ENCODE measurements at places on chromosomes 4 and X. TPM values are rescaled to one million over a fixed set of nuclear protein-coding genes. Genes with fewer than 3 reads are reported as not detected.

DNA sequence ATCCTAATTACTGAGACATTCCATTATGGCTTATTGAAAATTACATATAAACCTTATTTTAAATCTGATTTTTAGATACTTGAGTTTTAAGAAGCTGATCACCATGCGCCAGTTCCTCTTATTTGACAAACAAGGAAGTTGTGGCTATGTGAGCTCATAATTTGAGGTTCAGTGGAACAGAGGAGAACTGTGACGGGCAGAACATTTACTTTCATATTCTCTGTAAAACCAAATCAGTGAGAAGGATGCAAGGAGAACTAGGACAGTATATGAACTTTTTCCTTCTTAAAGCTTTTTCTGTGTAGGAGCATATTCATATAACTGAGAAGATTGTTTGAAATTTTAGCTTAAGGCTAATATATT, 25.3 kb downstream of the STIM2 start:
- peak; percentile 16 for DNase-seq

GRCh38 chr4:183183906-183184535, 85.0 kb downstream of the WWC2 start:
- no peak for DNase-seq

DNA sequence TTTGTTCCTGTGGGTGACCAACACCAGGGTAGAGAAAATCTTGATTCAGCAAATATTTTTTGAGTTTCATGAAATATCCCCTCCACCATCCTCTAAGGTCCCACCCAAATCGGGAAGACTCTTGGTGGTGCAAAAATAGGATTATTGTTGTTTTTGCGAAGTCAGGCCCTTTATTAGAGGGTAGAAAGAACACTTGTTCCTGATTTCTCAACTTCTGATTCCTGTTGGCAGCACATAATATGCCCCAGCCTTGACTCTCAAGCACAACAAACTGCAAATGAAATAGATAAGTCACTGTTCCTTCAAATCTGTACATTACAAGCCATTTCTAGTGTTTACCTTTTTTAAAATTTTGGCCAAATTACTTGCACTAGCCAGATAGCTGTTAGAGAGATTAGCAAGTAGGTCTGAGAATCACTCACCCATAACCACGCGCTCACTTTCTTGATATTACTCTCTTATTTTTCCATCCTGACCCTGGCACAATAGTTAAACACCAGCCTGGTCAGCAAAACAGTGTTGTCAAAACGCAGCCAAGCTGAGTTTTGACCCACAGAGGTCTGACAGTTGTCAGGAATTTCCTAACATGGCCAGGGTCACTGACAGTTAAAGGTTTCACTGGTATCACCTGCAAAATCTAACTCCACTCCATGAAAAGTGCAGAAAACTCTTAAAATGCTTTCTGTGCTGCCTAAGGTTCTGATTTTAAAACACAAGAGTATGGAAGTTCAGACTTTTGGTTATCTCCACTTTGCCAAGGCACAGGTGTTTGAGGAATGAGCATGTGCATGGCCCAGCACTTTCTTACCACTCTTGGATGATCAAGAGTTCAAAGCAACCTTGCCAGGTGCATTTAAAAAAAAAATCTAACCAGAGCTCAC, 69.8 kb downstream of the RBM47 start:
- DNase-seq = no peak

- DNase-seq = no peak
These were observed 471.3 kb downstream of the FGF13 start for GRCh38 chrX:138240266-138240665.

GRCh38 chr4:125750828-125751466, 436.2 kb downstream of the FAT4 start:
- peak; percentile 3 for DNase-seq

DNA sequence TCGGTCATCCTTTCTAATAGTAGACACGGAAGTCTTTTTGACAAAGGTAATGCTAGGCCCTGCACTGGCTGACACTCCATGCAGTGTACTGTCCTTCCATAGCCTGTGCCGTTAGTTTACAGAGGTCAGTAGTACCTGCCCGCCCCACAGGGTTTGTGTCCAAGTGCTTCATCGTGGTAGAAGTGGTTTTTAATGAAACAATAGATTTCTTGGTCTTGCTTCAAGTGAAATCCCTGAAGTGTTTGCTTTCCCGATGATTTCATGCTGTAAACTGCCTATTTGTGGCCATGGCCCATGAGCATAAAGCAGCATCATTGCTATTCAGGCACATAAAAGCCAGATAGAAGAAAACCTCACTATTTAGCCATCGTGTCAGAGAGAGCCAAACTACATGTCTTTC, 139.3 kb downstream of the GPR143 start:
- no peak for DNase-seq

DNA sequence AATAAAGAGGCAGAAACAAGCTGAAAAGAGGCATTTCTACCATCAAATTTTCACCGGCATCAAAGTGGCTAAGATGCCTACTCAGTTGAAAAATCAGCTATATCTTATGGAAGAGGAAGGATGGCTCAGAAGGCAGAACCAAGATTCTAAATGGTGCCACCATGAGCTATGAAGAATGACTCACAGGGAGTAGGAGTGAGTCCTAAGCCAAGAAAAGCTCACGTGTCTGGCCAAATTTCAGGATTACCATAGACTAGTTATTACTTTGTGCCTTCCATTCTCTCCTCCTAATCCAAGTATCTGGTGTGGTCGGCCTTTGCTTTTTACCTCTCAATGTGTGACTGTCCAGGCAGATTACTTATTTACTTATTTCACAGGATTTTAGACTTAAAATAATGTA, 54.8 kb downstream of the BMP3 start:
- DNase-seq = no peak

GRCh38 chr4:88286897-88287296, 2.5 kb upstream of the PPM1K start:
- DNase-seq = no peak

DNA sequence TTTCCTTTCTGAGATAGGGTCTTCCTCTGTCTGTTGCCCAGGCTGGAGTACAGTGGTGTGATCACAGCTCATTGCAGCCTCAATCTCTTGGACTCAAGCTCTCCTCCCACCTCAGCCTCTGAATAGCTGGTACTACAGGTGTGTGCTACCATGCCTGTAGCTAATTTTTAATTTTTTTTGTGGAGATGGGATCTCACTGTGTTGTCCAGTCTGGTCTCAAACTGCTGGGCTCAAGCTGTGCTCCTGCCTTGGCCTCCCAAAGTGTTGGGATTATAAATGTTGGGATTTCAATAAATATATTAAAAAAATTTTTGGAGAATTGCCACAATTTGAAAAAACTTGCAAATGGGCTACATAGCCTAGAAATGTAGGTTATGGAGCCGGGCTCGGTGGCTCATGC, 18.5 kb downstream of the RAPGEF2 start:
- no peak for DNase-seq

DNA sequence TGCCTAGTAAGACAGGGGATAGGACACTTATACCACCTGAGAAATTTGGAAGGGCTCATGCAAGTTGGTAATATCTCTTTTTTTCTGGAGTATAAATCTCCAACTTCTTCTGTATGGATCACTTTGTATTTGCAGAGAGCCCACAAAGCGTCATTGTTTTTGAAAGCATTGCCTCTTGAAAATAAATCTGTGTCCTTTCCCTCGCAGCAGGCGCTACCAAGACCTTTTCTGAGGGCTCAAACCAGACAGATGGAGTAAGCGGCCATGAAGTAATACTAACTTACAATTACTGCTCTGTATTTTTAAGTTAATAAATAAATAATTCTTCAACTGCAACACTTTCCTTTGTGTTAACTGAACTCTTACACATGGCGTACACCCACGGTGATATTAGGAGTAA, 56.0 kb upstream of the FBXW7 start:
- DNase-seq = no peak

DNA sequence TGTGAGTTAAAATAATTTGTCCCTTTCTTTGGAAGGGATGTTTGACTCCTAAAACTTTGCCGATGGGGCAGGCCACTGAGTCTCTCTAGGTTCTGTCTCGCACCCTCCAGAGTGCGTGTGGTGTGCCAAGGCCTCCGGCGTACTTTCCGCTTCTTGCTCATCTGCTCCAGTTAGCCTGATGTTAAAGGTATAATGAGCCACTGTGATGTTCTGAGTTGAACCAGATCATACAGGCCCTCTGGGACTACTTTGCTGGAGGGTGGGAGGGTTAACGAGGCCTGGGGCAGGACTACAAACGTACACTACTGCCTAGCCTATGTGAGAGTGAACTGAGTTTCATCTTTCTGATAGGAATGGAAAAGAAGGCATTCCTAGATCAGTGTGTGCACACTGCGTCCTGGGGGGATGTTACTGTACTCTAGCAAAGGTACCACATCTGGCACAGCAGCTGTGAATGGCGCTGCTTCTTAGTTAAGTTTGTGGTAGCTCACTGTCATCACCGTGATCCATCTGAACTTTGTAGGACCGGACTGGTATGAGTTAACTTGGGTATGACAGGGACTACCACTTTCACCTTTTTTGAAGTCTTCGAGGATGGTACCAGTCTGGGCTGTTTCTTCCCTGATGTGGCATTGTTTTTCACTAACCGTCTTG, 60.2 kb downstream of the RGS12 start:
- no peak for DNase-seq

GRCh38 chrX:65574356-65574755, 39.8 kb upstream of the LAS1L start:
- DNase-seq = no peak

DNA sequence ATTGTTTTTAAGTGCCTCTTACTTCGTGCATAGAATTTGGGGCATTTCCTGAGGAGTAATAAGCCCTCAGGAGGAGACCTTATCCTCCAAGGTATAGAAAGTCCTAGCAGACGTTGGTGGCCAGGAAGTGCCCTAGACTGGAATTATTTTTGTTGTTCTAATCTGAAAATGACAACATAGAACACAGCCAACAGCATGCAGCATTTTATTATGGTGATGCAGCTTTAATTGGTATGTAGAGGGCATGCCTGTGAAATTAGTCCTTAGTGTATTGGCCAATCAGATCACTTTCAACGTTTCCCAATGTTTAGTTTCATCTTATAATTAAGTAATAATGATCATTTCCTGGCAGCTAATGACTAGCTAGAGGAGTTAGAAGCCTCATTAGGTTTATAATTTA, 199.2 kb downstream of the SHROOM3 start:
- peak; percentile 13 for DNase-seq

DNA sequence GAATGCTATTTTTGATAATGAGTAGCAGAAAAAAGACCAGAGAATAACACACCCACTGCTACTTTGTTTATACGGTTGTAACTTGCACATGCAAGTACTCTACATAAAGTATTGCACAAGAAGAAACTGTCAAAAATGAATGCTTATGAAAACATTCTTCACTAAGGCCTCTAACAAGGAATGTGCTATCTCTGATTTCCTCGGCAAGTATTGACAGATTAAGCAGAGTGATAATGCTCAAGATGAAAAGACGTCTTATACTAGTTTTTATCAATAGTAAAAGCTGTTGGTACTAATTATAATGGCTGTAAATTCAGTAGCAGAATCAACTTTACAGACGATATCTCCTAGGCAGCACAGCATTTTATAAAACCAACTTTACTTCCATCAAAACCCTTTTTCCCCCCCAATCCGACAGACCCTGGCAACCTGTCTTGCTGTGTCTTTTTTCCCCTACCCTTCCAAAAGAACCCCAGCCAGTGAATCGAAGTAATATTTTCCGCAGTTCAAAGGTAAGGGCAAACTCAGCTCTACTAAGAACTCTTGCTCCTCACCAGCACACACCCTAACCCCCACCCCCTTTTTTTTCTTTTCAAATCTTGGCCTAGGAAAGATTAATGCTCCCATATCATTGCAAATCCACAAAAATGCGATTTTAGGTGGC, 1.5 kb downstream of the FRYL start:
- no peak for DNase-seq

DNA sequence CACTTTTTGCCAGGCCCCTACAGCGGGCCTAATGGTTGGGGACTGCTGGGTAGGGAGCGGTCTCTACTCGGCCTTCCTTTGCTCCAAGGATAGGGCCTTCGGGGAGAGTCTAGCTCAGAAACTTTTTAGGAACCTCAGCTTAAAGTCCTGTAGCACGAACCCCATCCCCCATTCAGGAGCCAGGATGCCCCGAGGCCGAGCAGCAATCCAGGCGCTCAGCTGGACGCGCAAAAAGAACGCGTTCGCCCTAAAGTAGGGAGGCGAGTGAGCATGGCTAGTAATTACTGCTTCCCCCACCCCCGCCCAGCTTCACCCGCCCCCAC, 9.7 kb downstream of the POU4F2 start:
- no peak for DNase-seq

DNA sequence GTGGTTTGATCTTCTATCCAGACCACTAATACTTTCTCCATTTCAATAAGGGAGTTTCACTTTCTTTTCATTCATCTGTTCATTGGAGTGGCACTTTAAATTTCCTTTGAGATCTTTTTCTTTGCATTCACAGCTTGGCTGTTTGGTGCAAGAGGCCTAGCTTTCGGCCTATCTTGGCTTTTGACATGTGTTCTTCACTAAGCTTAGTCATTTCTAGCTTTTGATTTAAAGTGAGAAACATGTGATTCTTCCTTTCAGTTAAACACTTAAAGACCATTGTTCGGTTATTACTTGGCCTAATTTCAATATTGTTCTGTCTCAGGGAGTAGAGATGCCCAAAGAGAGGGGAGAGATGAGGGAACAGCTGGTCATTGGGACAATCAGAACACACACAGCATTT, 24.3 kb downstream of the CXCL13 start:
- no peak for DNase-seq

- DNase-seq = no peak
These were observed 41.1 kb downstream of the PJA1 start for GRCh38 chrX:69124108-69124507.

TRPC3 gene
- total RNA-seq = 1.1 TPM

FOXR2 gene
- total RNA-seq = 6.0 TPM

CXXC4 gene
- 0.57 TPM for total RNA-seq

VCX2 gene
- not detected for total RNA-seq

ELOVL6 gene
- total RNA-seq = 3.9 TPM

F8 gene
- 2.2 TPM for total RNA-seq

ADH7 gene
- not detected for total RNA-seq

ATOH1 gene
- total RNA-seq = not detected
